Stimulated activated CD8-positive, alpha-beta memory T cell treated with anti-CD3 and anti-CD28 coated beads, Interleukin-12 subunit alpha, Interleukin-12 subunit beta, amount 100 ng/mL, for 1 hour (primary cell): ENCODE measurements at places on chromosomes 12 and 14.

GRCh38 chr14:78829274-78829673, 659.1 kb downstream of the NRXN3 start:
- no peak for DNase-seq

GRCh38 chr14:57058319-57058718, 210.4 kb downstream of the EXOC5 start:
- DNase-seq, result no peak

- DNase-seq, result no peak
Observed at GRCh38 chr12:71477609-71478008, 38.0 kb downstream of the LGR5 start.

GRCh38 chr12:3803865-3804472, 51.1 kb upstream of the CRACR2A start:
- peak; percentile 60 for DNase-seq

GRCh38 chr14:89215531-89215930, 201.5 kb downstream of the FOXN3 start:
- DNase-seq, result no peak

DNA sequence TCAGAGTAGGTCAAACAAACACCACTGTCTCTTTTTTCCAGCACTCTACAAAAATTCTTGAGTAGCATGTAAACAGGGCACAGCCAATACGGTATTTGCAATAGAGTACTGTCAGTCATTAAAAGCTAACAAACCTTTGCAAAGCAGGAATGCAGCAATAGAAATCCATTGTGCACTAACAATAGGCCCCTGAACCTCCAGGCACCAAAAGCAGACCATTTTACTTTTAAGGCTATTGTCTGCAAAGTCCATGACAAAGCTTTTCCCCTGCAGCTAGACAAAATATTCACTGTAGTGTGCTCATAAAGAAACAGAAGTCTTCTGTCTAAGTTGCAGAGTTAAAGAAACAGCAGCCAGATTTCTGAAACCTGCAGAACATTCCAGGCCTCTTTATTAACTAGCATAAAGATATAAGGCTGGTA, 191.9 kb downstream of the SOX5 start:
- DNase-seq, result no peak

GRCh38 chr14:88003425-88003824, 1.5 kb upstream of the GPR65 start:
- no peak for DNase-seq

- no peak for DNase-seq
Observed at GRCh38 chr14:42884100-42884499, 1277.4 kb downstream of the LRFN5 start.

GRCh38 chr12:52248541-52249461, 15.8 kb downstream of the KRT7 start:
- no peak for DNase-seq

DNA sequence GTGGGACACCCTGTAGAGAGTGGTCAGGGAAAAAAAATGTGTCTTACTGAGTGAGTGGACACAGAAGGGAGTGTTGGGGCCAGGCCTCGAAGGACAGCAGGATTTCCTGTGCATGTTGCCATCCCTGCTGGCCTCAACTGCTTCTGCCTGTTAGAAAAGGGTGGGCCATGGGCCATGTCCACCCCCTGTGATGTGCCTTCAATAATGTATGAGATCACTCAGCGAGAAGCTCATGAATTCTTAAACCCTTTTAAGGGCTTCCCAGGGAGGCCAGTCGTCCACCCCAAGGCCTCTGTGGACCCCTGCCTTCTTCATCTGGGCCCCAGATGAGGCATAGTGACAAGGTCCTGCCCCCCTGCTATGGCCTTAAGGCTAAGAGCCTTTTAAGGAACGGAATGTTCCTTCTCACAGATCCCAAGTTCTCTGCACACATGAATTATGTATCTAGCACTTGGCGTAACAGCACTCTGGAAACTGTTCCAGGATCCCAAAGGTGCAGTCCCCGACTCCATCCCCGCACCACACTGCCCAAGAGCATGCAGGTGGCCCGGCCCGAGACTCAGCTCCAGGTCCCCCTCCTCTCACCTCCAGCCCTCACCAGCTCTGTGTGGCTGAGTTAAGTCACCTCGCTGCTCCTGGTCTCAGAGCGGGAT, 8.9 kb upstream of the C14orf132 start:
- DNase-seq, result no peak

GRCh38 chr12:103457471-103457870, 38.3 kb downstream of the C12orf42 start:
- DNase-seq, result no peak

- DNase-seq, result no peak
Observed at GRCh38 chr12:101455685-101456084, 19.5 kb upstream of the SPIC start.

GRCh38 chr12:2417481-2418160, 364.8 kb downstream of the CACNA1C start:
- no peak for DNase-seq

- DNase-seq, result peak; percentile 1
Observed at GRCh38 chr12:100267603-100268281, 765 bp downstream of the SCYL2 start.

DNA sequence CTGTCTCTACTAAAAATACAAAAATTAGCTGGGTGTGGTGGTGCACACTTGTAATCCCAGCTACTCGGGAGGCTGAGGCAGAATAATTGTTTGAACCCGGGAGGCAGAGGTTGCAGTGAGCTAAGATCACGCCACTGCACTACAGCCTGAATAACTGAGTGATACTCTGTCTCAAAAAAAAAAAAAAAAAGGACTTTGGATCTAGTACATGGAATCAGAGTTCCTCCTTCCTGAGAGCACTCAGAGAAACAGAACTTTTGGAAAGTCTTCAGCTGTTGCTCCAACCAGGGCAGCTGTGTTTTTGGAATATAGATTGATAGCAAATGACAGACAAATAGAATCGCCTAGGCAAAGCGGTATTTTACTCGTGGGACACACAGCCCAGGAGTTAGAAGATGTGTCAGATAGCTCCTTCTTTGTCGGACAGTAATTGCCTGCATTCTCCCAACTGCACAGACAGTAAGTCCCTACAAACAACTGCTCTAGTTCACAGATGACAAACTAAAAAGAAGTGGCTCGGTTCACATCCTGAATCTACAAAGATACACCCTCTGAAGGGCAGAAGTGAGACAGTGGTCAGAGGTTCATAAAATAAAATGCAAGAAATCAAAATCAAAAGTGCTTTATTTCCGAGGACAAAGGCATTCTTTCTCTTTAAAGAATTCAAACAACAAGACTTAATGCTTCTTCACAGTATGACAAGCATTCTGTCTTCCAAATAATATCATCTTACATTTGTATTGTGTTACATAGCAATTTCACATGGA, 17.1 kb upstream of the NEK9 start:
- no peak for DNase-seq

GRCh38 chr12:47717046-47717442, 8.2 kb downstream of the ENDOU start:
- DNase-seq, result no peak

GRCh38 chr14:60085085-60085484, 6.6 kb upstream of the PCNX4 start:
- no peak for DNase-seq

DNA sequence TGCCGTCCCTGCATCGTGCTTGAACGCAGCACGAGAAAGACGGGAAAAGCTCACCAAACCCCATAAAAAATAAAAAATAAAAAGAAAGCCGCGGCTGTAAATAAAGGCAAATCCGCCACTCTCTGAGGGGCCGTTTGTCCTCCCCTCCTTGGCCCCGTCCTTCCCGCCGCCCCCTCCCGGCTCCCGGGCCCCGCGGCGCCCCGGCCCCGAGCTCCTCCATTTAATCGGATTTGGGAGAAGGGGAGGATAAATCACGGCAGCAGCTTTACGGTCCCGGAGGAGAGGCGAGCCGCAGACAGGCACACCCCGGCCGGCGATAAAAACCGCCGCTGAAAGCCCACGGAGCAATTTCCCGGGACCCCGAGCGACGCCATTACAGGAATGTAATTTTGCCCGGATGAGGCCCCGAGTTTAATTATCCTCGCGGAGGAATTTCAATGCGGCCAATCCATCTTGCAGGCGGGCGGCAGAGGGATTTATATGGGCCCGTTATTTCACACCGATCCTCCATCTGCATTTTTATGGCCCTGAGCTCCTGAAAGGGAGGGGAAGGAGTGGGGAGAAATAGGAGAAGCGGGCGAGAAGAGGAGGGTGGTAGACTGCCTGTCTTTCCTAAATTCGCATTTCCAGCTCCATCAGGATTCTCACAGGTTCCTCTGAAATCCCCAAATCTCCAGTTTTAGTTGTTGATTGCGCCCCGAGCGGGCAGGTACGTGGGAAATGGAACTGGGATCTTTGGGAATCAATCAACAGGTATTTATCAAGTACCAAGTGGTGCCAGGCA, 1.3 kb upstream of the ATP5MC2 start:
- no peak for DNase-seq

- DNase-seq, result no peak
Observed at GRCh38 chr14:51789114-51789513, 71.3 kb upstream of the GNG2 start.

- peak; percentile 58 for DNase-seq
Observed at GRCh38 chr12:48924617-48925303, 532 bp downstream of the FKBP11 start.

- DNase-seq, result no peak
Observed at GRCh38 chr14:31716208-31716607, 155.0 kb downstream of the NUBPL start.

GRCh38 chr12:128111951-128112350, 155.0 kb upstream of the TMEM132C start:
- no peak for DNase-seq

DNA sequence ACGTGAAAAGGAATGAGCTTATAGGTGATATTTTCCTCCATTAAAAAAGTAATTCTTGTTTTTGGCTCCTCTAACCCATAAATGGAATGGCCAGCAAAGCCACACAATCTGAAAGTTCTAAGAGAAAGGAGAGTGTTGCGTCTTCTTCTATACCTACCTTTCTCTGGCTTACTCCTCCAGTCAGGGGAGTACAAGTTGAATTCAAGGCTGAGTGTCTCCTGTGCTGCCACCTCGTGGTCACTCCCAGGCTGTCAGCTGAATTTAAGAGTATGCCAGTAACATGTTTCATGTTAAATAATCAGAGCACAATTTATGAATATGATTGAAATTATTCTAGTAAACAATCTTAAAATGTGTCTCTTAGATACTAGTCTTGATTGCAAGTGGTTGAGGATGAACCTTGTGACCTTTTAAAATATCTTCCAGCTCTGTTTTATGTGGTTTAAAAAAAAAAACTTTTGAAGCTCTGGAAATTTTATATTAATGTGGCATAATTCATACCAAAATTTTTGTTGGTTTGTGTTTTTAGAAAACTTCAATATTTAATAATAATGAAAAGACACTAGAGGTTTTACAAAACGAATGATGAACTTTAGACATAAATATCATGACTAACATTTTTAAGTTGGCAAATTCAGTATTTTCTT, 31.7 kb downstream of the PTHLH start:
- DNase-seq, result peak; percentile 53

GRCh38 chr14:48792376-48793024, 793.7 kb downstream of the RPS29 start:
- DNase-seq, result no peak

GRCh38 chr12:84034871-84035270, 877.7 kb downstream of the SLC6A15 start:
- no peak for DNase-seq

GRCh38 chr14:50530358-50530757, 2.0 kb downstream of the MAP4K5 start:
- DNase-seq, result no peak

DNA sequence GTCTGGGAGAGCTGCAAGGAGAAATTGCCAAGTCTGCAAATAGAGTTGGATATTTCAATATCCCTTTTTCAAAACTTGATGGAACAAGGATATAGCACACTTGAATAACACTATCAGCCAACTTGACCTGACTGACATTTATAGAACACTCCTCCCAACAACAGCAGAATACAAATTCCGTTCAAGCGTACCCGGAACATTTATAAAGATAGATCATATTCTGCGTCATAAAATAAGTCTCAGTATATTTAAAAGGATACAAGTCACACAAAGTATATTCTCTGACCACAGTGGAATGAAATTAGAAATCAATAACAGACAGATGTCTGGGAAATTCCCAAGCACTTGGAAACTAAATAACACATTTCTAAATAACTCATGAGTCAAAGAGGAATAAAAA, 29.0 kb upstream of the MEG3 start:
- no peak for DNase-seq

DNA sequence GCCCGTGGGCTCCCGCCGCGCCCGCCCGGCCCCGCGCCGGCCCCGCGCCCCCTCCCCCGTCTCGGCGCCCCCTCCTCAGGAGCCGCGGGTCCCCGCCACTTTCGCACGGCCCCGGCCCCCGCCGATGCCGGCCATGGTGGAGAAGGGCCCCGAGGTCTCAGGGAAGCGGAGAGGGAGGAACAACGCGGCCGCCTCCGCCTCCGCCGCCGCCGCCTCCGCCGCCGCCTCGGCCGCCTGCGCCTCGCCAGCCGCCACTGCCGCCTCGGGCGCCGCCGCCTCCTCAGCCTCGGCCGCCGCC, 263 bp downstream of the RCOR1 start:
- no peak for DNase-seq

DNA sequence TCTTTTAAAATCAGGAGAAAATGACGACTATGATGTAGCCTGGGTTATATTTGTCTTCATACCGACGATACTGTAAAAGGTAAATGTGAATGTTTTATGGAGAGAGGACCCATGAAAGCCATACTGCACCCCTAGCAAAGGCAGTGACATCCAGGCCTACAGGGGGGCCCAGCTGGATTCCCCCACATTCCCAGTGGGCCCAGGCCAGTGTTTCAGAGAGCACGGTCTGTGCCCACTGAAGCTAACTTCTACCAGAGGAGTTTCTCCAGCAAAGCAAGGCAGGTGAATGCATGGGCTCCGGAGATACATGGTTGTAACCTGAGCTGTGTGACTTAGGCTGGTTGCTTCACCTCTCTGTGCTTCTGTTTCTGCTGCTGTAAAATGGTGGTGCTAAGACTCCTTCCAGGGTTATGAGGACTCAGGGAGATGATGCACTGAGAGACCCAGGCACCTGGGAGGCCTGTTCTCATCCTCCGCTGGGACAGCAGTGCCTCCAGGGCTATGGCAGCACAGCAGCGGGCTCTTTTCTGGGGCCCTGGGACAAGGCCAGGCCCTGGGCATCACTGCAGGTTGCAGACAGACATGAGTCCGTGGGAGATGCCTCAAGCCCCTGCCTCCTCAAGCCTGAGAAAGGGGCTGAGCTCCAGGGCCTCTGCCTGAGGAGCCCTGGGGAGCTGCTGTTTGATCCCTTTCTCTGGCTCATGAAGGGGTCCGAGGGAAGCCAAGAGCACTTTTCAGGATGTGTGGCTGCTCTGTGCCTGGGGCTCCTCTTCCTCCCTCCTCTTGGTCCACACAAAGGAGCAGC, 73.7 kb downstream of the SERPINA3 start:
- DNase-seq, result no peak

- DNase-seq, result peak; percentile 60
Observed at GRCh38 chr12:107320033-107320928, 226.9 kb upstream of the CRY1 start.

DNA sequence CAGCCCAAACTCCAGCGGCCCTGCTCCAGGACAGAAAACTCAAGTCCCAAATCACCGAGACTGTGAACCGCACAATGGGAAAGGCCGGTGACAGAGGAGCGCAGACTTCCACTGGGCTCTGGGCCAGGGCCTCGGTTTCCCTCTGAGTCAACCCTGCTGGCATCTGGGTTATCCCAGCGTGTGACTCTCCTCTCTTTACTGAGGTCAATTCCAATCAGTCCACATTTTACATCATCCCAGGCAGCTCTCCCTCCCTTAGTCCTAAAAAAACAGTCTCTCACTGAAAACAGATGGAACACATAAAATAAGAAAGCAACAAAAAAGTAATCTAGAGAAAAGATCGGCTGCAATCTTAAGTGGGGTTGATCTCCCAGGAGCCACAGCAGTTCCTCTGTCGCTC, 36.9 kb downstream of the ITPK1 start:
- DNase-seq, result no peak
